CD4-positive, alpha-beta T cell (primary cell): ENCODE measurements at places on chromosomes 13 and 19.

GRCh38 chr19:41917676-41918075 lies 10.6 kb downstream of the ERFL start:
- no peak for DNase-seq

DNA sequence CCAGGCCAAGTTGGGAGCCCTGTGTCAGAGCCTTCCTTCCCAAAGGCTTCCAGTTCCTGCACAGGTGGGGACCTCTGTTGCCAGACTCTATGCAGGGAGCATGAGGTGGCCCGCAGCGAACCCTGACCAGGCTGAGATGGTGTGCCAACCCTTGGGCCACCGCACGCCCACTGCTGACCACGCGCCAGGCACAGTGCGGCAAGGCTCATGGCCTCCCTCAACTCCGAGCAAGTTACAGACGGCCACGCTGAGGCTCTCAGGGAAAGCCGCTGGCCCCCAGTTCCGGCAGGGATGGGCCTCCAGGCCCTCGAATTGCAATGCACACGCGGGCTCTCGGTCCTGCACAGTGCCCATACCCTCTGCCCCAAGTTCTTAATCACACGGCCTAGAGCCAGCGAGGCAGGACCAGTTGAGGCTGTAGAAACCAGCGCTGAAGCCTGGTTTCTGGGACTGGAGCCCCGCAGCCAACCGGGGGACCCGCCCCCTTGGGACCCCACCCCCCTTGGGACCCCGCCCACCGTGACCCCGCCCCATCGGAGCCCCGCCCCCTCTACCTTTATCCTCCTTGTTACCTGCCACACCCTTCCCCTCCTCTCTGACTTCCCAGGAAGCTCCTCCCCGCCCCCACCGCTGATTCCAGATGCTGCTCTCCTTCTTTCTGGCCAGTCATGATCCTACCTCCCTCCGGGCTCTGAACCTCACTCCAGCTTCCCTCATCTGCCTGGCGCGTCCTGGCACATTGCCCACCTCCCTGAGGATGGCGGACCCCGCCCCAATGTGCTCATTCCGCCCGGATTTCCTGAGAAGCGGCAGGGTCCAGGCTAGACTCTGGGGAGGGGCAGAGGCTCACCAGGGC lies 6.0 kb downstream of the PEX11G start:
- no peak for DNase-seq

DNA sequence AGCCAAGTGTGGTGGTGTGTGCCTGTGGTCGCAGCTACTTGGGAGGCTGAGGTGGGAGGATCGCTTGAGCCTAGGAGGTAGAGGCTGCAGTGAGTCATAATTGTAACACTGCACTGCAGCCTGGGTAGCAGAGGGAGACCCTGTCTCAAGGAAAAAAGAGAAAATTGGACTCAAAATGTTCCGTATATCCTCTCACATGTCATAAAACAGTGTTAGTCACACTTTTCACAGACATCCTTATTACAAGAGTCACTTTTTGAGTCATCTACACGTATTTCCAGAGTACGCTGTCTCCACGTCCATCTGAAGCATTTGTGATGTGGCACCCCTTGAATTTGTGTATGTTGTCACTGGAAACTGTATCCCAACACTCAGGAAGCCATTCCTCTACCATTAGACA lies 133.0 kb downstream of the SIPA1L3 start:
- DNase-seq: no peak

GRCh38 chr13:37163641-37164265 lies 58.3 kb upstream of the CSNK1A1L start:
- no peak for DNase-seq

DNA sequence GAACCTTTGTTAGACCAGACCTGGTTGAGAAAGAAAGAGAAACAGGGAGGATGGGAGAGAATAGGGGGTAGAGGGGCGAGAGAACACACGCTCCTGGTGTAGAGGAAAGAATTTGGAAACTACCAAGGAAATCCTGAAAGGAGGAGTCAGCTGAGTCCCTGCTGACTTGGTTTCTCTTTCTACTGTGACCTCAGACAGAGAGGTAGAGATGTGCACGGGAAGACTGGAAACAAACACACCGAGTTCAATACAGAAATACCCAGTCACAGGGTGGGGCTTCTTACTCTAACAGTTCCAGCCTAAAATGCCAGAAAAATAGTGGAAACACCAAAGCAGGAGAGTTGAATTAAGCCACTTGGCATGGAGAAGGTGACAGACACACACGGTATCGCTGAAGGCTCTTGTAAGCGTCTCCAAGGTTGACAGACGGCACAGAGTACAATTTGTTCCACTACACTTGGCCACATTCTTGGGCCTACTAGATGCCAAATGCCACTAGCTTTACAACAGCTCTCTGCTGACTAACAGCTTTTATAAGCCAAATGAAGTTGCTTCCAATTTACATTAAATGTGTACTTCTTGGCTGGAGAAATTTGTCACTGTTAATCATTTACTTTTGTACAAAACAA lies 28.1 kb downstream of the LATS2 start:
- no peak for DNase-seq

- no peak for DNase-seq
These were observed 12.6 kb upstream of the F7 start for GRCh38 chr13:113092776-113093579.

DNA sequence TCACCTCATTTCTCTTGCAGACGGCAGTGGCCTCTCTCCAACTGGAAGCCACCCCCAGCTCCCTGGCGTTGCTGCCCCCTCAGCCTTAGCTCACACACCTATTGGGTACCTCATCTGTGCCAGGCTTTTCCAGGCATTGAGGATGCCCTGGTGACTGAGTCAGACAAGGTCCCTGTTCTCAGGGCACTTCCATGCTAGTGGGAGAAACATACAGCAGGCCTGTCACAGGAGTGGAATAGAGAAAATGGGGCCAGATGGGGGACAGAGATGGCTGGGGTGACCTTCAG lies 33.9 kb downstream of the CAPN12 start:
- no peak for DNase-seq

GRCh38 chr13:112775791-112776279 lies 86.0 kb downstream of the ATP11A start:
- DNase-seq: no peak

DNA sequence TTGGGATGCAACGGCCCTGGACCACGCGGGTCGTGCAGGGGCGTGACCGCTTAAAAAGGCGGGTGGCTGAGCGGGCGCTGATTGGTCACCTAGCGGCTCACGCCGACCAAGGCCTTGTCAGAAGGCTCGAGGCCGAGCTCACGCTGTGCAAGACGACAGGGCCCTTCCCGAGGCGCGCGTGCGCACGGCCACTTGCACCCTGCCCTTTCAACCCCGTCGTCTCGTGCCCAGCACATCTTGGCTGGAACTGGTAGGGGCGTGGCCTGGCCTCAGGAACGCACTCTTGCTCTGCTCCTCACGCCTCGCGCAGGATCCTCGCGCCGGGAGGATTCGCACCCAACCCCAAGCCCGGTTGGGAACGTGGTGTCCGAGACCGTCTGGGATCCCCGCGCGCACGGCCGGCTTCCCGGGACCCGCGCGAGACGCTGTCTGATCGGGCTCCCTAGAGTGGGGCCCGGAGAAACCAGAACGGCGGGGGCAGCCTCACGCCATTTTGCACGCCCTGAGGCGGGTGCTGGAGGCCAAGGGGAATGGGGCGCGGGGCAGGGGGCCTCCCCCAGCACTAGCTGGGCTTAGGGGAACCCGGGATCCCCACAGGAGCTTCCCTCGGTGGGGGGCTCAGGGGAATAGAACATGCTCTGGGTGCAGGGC lies at the start of gene MEIOSIN:
MEIOSIN (plus strand) TSS at position 280 of the 651 bp plus-strand sequence. CDS start 1,938 bp downstream, outside the sequence.
- no peak for DNase-seq

DNA sequence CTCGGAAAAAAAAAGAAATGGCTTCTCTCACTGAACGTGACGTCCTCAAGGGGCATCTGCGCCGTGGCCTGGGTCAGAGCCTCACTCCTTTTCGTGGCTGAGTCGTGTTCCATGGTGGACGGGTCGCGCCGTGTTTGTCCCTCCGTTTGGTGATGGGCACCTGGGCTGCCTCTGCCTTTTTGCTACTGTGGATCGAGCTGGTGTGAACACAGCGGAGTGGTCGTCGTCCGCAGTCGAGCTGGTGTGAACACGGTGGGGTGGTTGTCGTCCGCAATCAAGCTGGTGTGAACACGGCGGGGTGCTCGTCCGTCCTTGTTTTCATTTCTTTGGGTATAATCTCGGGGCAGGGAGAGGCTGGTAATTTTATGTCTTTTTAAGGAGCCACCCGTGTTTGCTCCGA lies 11.6 kb downstream of the HCN2 start:
- DNase-seq: no peak

GRCh38 chr19:14113762-14114414 lies 3.7 kb downstream of the PRKACA start:
- DNase-seq: peak; percentile 41

- DNase-seq: no peak
These were observed 11.6 kb upstream of the RNF113B start for GRCh38 chr13:98188544-98189166.

GRCh38 chr19:35341006-35341405 lies 6.7 kb upstream of the FFAR1 start:
- DNase-seq: no peak

DNA sequence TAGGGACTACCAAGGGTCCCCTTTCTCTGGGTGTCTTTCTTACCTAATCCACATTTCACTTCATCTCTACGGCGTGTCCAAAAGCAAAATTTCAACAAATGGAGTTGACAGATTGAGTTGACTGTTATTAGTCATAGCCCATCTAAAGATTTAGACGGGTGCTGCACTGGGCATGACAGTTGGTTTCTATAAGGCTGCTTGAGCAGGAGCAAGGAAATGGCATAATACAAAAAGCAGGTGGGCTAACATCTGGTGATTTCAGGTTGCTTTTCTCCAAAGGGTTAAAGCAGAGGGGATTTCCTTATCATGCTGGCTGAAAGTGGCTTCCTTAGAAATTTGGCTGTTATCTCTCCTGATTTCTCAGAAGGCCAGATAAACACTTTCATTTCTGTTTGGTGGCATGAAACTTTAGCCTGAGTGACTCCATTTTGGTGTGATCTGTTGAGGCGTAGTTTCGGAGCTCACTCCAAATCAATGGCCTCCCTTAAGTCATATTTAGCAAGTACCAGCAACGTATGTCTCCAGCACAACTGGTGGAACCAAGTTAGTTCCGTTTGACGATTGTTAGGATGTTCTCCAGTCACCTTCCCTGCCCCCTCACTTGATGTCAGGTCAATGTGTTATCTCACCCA lies 440.4 kb downstream of the FGF9 start:
- no peak for DNase-seq

- no peak for DNase-seq
These were observed 722.2 kb upstream of the PCDH20 start for GRCh38 chr13:62137629-62138405.

- no peak for DNase-seq
These were observed 791 bp upstream of the ADGRE2 start for GRCh38 chr19:14779151-14779550.

GRCh38 chr19:7507884-7508283 lies 8.0 kb upstream of the ZNF358 start:
- no peak for DNase-seq
